T-helper 17 cell (primary cell): ENCODE measurements at places on chromosomes 3 and 15.

- no peak for DNase-seq
Measured at GRCh38 chr15:94844538-94845389, 613.4 kb downstream of the MCTP2 start.

DNA sequence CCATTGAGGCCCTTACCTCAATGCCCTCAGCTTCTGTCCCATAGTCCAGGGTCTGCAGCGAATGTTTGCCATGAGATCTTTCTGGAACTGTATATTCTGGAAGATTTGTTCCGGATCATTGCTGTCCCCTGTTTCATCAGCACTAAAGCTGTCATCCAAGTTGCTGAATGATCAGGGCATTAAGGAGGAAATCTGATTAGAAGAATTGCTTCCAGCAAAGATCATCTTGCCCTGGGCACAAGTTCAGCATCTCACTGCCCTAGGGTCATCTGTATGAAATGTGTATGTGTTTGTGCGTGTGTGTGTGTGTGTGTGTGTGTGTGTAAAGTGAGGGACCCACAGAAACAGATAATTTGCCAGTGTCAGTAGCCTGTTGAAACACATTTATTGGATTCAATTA, 1.4 kb downstream of the TMC3 start:
- no peak for DNase-seq

DNA sequence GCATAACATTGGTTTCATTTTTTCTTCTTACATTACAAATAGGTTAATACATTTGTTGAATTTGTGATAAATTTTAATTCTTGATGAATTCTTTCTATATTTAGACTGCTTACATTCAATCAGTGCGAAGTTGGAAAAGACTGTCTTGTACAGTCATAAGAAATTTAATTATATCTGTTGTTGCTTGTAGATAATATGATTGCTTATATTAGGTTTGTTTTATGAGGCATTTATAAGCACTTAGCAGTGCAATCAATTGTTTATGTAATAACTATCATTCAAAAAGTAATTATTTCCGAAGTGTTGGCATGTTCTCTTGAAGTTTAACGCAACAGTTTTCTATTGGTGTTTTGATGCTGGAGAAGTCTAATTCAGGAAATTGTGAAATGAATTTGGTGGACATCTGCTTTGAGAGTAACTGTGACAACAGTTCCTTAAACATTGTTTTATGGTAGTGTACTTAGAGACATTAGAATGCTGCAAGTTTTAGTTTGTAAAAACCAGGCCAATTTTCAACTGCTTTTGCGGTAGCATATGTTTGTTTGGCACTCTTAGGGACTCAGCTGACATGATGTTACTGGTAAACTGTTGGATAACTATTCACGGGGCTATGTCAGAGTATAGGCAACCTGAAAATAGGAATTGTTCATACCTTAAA, 99.7 kb downstream of the NAALADL2 start:
- no peak for DNase-seq

- no peak for DNase-seq
Measured at GRCh38 chr15:26660241-26660640, 112.6 kb downstream of the GABRB3 start.

DNA sequence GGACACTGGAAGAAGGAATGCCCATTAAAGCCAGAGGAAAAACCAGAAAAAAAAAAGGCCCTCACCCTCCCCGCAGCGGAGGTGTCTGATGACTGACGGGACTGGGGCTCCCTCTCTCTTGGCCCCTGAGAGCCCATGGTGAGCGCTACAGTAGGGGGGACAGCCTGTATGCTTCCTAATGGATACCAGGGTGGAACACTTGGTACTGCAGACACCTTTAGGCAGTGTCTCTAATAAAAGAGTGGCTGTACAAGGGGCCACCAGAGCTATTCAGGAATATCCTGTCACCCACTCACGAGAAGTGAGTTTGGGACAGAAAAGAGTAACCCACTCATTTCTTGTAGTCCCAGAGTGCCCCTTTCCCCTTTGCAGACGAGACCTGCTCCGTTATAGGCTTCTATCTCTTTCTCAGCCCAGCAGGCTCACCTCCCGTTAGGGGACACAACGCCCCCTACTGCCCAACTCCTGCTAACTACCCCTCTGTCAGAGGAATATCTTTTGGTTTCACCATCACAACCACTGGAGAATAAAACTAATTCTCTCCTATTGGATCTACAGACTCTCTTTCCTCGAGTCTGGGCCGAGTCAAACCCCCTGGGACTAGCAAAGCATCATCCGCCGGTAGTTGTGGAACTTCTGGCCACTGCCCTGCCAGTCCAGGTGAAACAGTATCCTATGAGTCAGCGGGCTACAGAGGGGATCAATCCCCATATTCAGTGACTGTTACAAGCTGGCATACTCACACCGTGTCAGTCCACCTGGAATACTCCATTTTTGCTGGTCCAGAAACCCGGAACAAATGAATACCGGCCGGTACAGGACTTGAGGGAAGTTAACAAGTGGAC, 40.8 kb downstream of the ZBTB11 start:
- peak; percentile 28 for DNase-seq

GRCh38 chr3:143479727-143480126, 360.2 kb downstream of the CHST2 start:
- DNase-seq, result no peak

GRCh38 chr15:93196135-93196670, 107.2 kb upstream of the RGMA start:
- no peak for DNase-seq

GRCh38 chr3:115651599-115651998, 28.3 kb downstream of the GAP43 start:
- no peak for DNase-seq

DNA sequence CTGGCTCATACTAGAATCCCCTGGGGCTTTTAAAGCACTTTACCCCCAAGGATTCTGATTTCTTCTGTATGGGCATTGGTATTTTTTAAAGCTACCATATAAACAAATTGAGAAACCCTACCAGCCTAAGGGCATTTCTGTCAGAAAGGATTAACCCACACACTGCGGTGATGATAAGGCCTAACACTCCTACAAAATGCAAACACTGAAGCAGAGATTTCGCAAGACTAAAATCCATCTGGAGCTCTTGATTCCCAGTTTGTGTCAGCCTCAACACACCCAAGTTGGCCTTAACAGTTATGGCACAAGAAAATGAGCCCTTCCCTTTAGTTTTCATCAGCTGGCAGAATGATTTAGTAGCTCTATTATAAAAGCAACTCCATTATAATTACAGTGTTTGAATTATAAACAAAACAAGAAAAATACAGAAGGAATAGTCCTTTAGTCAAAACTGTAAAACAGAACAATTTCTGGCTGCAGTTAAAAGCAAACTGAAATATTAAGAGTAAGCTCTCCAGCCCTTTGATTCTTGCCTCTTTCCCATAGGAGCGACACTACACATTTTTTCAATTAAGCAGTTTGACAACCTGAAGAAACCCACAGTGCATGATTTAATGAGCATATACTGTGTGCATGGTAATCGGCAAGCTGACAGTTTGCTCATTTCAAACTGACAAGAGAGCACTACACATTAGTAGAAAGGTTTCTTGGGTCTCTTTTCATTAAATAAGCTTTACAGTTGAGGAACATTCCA, 441.2 kb downstream of the FHIT start:
- DNase-seq, result no peak

DNA sequence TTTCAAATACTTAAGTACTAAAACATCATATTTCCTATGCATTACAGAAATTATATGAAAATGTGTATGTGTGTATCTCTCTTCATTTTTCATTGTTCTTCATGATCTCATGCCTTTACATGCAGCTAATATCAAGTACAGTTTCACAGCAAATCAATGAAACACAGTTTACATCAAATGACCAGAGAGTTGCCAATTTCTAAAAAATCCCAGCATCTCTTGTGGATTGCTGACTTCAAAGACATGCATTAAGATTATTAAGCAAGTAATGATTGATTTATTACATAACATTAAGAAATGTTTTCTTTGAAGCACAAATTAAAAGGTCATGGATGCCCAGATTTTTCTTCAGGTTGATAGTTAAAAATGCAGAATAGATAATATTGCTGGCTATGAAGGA, 31.0 kb upstream of the TAFA4 start:
- DNase-seq, result no peak

DNA sequence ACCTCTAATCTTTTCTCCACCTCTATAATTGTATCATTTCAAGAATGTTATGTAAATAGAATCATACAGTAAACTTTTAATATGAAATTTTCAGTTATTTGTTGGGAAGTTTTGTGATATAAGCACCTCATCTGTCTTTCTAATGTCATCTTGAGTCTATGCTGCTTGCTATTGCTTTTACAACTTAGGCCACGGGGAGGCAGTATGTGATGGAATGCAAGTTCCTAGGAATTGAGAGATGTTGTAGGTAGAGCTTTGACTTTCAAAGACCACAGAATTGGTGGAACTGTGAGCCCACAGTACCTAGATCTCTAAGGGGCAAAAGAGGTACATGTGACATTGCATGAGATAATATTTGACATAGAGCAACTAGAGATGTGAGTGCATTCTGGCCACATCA, 328.3 kb downstream of the MFSD1 start:
- no peak for DNase-seq

DNA sequence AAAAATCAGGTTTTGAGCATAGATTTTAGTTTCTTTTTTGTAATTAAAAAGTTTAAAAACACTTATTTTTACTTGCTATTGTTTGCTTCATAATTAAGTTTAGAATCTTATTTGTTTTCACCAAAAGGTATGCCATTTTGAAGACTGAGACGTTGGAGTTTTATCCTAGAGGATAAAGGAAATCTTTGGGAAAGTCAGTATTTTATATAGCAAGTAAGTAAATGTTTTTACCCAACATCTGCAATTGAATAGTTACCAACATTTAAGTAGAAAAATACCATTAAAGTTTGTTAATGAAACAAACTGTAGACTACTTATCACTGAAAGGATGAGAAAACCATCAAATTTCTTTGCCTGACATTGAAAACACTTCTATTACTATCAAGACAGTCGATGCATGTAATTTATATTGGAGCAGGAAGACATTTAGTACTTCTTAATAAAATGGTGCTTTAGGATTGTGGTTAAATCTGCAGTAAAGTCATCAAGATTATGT, 14.0 kb upstream of the CHD2 start:
- DNase-seq, result no peak

- no peak for DNase-seq
Measured at GRCh38 chr3:136624894-136625815, 127.0 kb downstream of the STAG1 start.

DNA sequence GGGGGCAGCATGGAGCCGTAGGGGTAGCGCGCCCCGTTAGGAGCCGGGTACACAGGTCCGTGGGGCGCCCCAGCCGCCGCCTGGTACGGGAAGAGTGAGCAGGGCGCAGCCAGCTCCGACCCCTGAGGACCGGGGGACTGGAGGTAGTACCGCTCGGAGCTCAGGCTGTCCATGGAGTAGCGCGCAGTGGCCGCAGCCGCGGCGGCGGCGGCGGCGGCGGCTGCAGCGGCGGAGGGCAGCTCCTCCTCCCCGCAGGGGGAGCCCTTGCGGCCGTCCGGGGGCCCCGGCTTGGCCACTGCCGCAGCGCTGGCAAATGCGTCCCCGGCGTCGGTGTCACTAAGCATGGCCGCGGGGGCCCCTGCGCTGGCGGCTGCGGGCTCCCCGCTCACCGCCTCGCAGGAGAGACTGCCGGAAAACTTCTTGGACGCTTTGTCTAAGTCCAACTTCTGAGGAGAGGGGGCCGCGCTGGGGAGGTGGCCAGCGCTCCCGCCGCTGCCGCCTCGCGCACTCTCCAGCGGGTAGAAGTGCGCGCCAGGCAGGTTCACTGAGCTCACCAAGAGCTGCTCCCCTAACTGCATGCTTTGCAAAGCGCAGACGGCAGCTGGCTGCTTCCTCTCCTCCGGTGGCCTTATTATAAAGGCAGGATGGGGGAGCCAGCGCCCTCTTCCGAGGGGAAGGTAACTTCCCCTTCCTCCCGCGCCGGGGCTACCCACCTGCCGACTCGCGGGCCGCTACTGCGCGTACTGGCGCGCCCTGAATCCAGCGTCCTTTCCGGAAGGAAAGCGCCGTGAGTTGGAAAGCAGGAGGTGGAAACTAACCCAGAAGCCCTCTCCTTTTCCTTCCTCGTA, at the start of gene EOMES:
Gene EOMES, minus strand, starts transcription at position 607 of the 848 bp plus-strand sequence. Its CDS starts 29 bp downstream, at position 578.
- DNase-seq, result no peak

DNA sequence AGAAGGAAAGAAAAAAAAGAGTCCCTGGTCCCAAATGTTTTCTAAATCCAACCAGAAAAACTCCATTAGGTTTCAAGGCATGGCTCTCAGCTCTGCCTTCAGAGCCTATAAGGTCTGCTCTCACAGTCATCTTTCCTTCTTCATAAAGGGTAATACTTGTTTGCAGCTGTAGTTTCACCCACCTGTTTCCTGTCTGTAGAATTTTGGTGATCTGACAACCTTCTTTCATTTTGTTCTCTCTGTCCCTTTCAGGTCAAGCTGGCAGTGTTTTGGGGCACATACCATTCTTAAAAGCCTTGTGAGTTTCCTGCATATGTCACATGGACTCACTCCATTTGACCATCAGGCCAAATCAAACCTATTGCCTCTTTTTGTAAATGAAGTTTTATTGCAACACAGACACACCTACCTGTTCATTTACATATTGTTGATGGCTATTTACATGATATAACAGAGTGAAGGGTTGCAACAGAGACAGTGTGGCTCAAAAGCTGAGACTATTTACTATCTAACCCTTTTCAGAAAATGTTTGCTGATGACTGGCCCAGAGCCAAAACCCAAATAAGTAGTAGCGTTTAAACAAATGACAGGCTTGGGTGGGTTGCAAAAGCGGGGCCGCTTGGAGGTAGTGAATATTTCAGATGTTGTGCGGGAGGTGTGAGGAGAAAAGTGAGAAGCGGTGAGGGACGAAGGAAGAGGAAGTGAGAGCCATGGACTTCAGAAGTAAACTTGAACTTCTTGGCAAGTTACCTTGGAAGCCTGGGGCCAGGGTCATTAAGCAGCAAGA, 292.7 kb upstream of the PROK2 start:
- no peak for DNase-seq

GRCh38 chr3:123817413-123817812, 66.7 kb downstream of the MYLK start:
- no peak for DNase-seq

DNA sequence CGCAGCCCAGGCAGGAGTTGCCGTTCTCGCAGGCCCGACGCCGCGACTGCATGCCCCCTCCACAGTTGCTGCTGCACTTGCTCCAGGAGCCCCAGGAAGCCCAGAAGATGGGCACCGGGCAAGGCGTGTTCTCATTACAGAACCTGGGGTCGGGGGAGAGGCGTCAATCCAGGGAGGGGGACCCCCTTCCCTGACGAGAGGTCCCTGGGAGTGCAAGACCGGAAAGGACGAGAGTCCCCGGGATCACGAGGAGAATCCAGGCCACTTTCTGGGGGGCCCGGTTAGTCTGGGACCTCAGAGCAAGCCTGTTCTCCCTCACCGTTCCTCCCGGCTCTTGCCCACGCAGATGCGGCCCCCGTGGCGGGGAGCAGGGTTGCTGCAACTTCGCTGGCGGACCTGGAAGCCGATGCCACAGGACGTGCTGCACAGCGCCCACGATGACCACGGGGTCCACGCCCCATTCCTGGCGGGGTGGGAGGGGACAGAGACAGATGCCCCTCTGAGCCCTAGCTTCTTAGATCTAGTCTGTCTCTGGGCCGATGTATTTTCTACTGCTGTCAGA, 113.9 kb downstream of the SEMA5B start:
- DNase-seq, result no peak

GRCh38 chr3:64554096-64554920, 133.5 kb downstream of the ADAMTS9 start:
- DNase-seq, result no peak
